ENCODE measurements at places on chromosomes 2 and 18.

DNA sequence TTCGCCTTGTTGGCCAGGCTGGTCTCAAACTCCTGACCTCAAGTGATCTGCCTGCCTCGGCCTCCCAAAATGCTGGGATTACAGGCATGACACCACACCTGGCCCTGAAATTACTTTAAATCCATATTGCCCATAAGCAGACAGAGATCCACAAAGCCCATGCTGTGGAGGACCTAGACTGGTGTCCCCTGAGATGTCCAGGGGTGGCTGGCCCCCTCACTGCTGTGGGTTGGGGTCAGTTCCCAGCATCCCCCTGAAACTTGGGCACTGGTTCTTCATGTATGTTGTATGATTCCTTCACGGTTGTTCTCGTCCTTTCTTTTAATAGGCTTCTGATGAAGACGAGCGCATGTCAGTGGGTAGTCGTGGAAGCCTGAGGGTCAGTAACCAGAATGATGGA lies 78.1 kb upstream of the RBM44 start:
- DNase-seq, result no peak

DNA sequence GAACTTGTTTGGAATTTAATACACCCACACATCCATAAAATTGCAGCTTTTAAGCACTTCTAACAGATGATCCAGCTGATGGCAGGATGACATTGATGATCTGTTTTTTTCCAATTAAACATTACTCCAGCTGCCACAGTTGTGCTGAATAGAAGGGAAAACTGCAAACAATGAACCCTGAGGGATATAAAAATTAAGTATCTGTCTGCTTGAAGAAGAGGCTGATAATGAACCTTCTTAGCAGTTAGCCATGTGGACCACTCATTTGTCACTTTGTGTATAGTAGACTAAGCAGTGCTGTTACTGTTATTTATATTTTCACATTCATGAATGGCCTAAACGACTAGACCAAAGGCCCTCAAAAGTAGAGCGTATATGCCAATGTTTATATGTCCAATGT lies 1201.0 kb upstream of the LRRTM1 start:
- DNase-seq, result no peak

DNA sequence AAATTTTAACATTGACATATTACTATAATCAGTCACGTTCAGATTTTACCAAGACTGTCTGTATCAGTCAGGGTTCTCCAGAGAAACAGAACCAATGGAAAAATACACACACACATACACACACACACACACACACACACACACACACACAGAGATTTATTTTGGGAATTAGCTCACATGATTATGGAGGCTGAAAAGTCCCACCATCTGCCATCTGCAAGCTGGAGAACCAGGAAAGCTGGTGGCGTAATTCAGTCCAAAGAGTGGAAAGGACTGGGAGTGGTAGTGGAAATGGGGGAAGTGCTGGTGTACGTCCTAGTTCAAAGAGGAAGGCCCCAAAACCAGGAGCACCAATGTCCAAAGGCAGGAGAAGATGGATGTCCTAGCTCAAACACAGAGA lies 166.4 kb downstream of the AKAIN1 start:
- no peak for DNase-seq

- DNase-seq, result no peak
Measured at GRCh38 chr2:187499941-187500532, 52.0 kb upstream of the CALCRL start.

GRCh38 chr2:84137034-84137433 lies 322.0 kb downstream of the SUCLG1 start:
- DNase-seq, result no peak

GRCh38 chr2:65654496-65654895 lies 222.1 kb upstream of the SPRED2 start:
- no peak for DNase-seq

DNA sequence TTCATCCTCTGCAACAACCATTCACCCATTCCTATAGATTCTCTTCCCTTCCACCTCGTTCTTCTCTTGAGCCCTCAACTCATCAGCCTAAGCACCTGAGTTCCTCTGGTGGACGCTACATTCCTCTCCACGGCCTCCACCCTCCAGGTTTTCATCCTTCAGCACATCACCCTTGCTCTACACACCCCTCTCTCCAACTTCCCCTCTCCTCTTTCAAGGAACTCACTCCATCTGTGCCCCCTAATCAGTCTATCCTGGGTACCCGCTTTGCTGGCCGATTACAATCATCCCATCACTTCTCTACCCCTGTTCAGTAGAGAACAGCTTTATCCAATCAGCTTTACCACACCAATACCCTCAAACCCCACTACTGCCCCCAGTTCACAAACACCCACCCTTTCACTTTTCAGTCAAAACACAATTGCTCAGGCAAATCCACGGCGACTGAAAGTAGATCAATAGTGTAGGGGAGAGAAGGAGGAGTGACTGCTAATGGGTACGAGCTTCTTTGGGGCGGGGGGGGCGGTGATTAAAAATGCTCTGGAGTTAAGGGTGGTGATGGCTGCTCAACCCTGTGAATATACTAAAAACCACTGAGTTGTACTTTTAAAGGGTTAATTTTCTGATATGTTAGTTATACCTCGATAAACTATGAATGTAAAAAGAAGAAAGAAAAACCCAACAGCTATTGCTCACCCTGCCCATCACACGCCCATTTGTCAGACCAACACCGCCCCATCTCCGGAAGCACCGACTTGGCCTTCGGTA lies 857 bp downstream of the DYM start:
- DNase-seq, result no peak

GRCh38 chr2:190512539-190513095 lies 21.9 kb downstream of the NEMP2 start:
- no peak for DNase-seq

DNA sequence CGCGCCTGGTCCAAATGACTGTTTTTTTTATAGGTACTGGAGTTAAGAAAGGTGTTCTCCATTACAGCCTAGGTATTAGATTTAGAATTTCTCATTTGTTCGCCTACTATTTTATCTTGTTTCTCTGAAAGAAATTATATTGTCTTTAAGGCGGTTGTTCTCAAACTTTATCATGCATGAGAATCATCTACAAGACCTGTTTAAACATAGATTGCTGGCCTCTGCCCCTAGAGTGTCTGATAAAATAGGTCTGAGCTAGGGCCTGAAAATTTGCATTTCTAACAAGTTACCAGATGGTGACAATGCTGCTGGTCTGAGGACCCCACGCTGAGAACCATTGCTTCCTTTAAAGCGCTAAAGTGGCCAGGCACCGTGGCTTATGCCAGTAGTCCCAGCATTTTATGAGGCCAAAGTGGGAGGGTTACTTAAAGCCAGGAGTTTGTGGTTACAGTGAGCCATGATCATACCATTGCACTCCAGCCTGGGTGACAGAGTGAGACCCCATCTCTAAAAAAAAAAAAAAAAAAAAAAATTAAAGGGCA lies 34.0 kb upstream of the RNF138 start:
- DNase-seq, result no peak

GRCh38 chr2:212173756-212174510 lies 364.7 kb downstream of the ERBB4 start:
- no peak for DNase-seq

DNA sequence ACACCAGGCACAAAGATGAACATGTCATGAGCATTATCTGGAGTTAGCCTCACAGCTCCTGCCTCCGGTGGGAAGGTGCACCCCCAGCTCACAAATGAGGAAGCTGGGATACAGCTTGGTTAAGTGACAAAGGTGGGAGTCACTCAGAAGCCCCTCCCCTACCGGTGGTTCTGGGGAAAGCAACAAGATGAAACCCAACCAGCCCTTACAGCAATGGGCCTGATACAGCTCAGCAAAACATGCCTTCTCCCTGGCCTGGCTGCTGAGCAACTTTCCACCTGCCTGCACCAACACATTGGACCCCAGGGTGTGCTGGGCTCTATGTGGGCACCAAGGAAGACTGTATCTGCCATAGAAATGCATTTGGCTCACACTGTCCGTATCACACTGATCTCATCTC lies 113.2 kb downstream of the GYPC start:
- no peak for DNase-seq

DNA sequence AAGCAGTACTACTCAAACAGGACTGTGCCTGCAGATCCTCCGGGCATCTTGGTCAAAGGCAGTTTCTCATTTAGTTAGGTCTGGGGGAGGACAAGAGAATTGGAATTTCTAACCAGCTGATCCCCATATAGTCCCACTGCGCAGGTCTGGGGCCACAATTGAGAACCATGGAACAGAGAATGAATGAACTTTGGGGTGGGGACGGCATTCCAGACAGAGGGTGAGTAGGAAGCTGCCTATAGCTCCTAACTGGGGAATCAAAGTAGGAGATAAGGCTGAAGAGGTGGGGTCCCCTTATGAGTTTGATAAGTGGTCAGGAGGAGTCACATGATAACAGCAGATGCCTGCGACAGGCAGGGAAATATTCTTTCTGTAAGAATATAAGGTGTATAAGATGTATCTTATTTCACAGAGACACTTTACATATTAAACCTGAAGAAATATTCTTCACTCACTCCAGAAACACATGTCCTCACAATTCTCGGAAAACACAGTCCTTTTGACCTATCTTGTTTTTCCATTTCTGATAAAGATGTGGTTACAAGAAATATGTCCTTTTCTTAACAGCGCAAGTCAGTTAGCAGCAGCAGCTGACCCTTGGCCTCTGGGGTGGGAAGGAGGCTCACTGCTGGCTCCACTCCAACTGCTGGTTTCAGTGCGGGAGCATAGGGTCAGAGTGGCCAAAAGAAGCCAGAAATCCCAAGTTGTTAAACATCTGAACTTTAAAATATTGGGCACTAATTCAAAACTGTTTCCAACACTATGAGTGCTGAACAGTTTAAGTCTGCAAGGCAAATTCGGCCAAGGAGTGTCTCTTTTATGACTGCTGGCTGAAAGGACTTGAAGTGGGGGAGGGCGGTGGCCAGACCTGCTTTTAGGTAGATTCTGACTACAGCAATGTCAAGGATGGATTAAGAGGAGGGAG lies 12.6 kb upstream of the TMEM214 start:
- DNase-seq, result no peak

- no peak for DNase-seq
Measured at GRCh38 chr2:196651387-196652094, 12.0 kb downstream of the CCDC150 start.

DNA sequence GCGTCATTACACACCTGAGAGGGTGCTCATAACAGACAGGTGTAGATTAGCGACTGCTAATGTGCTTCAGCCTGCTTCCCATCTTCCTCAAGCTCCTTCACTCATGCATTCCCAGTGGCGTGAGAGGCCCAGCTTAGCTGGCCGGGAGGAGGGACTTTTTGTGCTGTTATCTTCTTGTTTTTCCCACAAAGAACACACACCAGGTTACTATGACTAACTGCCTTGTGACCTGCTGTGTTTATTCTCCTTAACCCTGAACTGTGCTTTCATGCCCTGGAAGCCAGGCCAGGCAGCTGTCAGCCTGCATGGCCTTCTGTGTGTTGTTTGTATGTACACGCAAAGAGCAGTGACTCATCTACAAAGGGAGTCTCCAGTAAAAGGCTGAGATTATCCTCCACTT lies 143.8 kb downstream of the PIEZO2 start:
- no peak for DNase-seq

DNA sequence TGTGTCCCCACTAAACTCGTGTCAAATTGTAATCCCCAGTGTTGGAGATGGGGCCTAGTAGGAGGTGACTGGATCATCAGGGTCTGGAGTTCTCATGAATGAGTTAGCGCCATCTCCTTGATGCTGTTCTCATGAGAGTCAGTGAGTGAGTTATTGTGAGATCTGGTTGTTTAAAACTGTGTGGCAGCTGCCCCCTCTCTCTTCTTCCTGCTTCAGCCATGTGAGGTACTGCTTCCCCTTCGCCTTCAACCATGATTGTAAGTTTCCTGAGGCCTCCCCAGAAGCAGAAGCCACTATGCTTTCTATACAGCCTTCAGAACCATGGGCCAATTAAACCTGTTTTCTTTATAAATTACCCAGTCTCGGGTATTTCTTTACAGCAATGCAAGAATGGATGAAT lies 50.4 kb downstream of the AP1S3 start:
- DNase-seq, result no peak

- no peak for DNase-seq
Measured at GRCh38 chr2:8831516-8831915, 5.9 kb downstream of the KIDINS220 start.

Measured in GM12891 (cell line).